A549 treated with AZD2906 at 1 μM for 4 hours (cell line): ENCODE measurements at places on chromosomes 5 and 9. TPM values are rescaled to one million over a fixed set of nuclear protein-coding genes. Genes with fewer than 3 reads are reported as not detected.

CEL gene
- 0.39 to 0.93 TPM (median 0.71 TPM) in 5 replicates for total RNA-seq

PPIC gene
- total RNA-seq, result 16.5 to 18.7 TPM (median 18.3 TPM) in 5 replicates

SLC23A1 gene
- 1.1 to 1.7 TPM (median 1.3 TPM) in 5 replicates for total RNA-seq

TLX3 gene
- not detected in 5 replicates for total RNA-seq

CD14 gene
- total RNA-seq, result 3.2 to 4.2 TPM (median 4.0 TPM) in 5 replicates

C1QTNF3 gene
- total RNA-seq, result 0.11 to 0.20 TPM (median 0.18 TPM) in 5 replicates

PCDHA9 gene
- 0.01 TPM in 2 of 5 replicates, not detected in the others for total RNA-seq

LCNL1 gene
- 0.07 to 0.24 TPM (median 0.18 TPM) in 5 replicates for total RNA-seq

LIFR gene
- total RNA-seq, result 6.7 to 10.9 TPM (median 8.3 TPM) in 5 replicates

ZNF608 gene
- total RNA-seq, result 0.81 to 1.4 TPM (median 0.88 TPM) in 5 replicates

C9orf50 gene
- total RNA-seq, result 0.08 to 0.16 TPM in 2 of 5 replicates, not detected in the others

ACTBL2 gene
- 0.06 to 0.07 TPM in 2 of 5 replicates, not detected in the others for total RNA-seq

TMEM232 gene
- 0.10 to 0.34 TPM (median 0.27 TPM) in 4 of 5 replicates, not detected in the other for total RNA-seq

FRRS1L gene
- total RNA-seq, result 0.15 to 0.27 TPM (median 0.27 TPM) in 5 replicates

WNT8A gene
- total RNA-seq, result not detected in 5 replicates

ZNF354C gene
- total RNA-seq, result 0.45 to 0.81 TPM (median 0.78 TPM) in 5 replicates

NPR3 gene
- 14.3 to 19.0 TPM (median 14.8 TPM) in 5 replicates for total RNA-seq

ZCCHC9 gene
- 26.7 to 31.5 TPM (median 28.2 TPM) in 5 replicates for total RNA-seq

PCDHGA3 gene
- 0.02 to 0.03 TPM in 2 of 5 replicates, not detected in the others for total RNA-seq

INSL4 gene
- 14.4 to 17.2 TPM (median 16.2 TPM) in 5 replicates for total RNA-seq

DROSHA gene
- total RNA-seq, result 36.9 to 40.8 TPM (median 37.9 TPM) in 5 replicates

PCDHGA5 gene
- 0.13 to 0.17 TPM (median 0.16 TPM) in 5 replicates for total RNA-seq

TLE1 gene
- 80.1 to 87.7 TPM (median 86.7 TPM) in 5 replicates for total RNA-seq

SHOC1 gene
- not detected in 5 replicates for total RNA-seq

GPR21 gene
- total RNA-seq, result not detected in 5 replicates

NAIP gene
- total RNA-seq, result 0.32 to 0.46 TPM (median 0.40 TPM) in 5 replicates

ZBED3 gene
- total RNA-seq, result 3.9 to 5.3 TPM (median 4.2 TPM) in 5 replicates

ORM1 gene
- not detected in 5 replicates for total RNA-seq

TSLP gene
- not detected in 5 replicates for total RNA-seq

LRRC26 gene
- total RNA-seq, result 0.39 to 1.9 TPM (median 1.2 TPM) in 5 replicates

CLIC3 gene
- 3.2 to 7.2 TPM (median 5.6 TPM) in 5 replicates for total RNA-seq

ZFP37 gene
- 1.4 to 2.4 TPM (median 1.7 TPM) in 5 replicates for total RNA-seq

TCF7 gene
- total RNA-seq, result 9.1 to 10.9 TPM (median 9.9 TPM) in 5 replicates

MEIKIN gene
- total RNA-seq, result not detected in 5 replicates

STXBP1 gene
- 15.7 to 18.8 TPM (median 17.3 TPM) in 5 replicates for total RNA-seq

IFNA13 gene
- not detected in 5 replicates for total RNA-seq

SPATA31D4 gene
- not detected in 5 replicates for total RNA-seq

PCDHGB3 gene
- total RNA-seq, result 0.11 to 0.23 TPM (median 0.14 TPM) in 5 replicates

HINT2 gene
- 69.1 to 112 TPM (median 101 TPM) in 5 replicates for total RNA-seq

PCDHGC3 gene
- 5.0 to 6.6 TPM (median 5.7 TPM) in 5 replicates for total RNA-seq

S100Z gene
- total RNA-seq, result not detected in 5 replicates

FOXI1 gene
- not detected in 5 replicates for total RNA-seq

ANKRD55 gene
- 0.06 TPM in 1 of 5 replicates, not detected in the others for total RNA-seq

NACC2 gene
- 28.9 to 38.1 TPM (median 35.5 TPM) in 5 replicates for total RNA-seq

LCP2 gene
- not detected in 5 replicates for total RNA-seq

ACOT12 gene
- 0.10 TPM in 1 of 5 replicates, not detected in the others for total RNA-seq

RLN1 gene
- total RNA-seq, result not detected in 5 replicates

XRCC4 gene
- 9.0 to 12.4 TPM (median 9.7 TPM) in 5 replicates for total RNA-seq

MZB1 gene
- 0.07 to 0.11 TPM (median 0.09 TPM) in 3 of 5 replicates, not detected in the others for total RNA-seq

RASA1 gene
- 17.3 to 23.4 TPM (median 22.0 TPM) in 5 replicates for total RNA-seq

FGF18 gene
- 2.2 to 4.0 TPM (median 3.2 TPM) in 5 replicates for total RNA-seq

C5orf58 gene
- total RNA-seq, result not detected in 5 replicates

ITGA2 gene
- 8.6 to 11.6 TPM (median 9.6 TPM) in 5 replicates for total RNA-seq

PAPPA gene
- total RNA-seq, result 23.2 to 30.4 TPM (median 29.1 TPM) in 5 replicates

LCN15 gene
- total RNA-seq, result 0.05 to 0.09 TPM (median 0.09 TPM) in 3 of 5 replicates, not detected in the others

NRG2 gene
- 1.8 to 2.5 TPM (median 2.1 TPM) in 5 replicates for total RNA-seq

QRFP gene
- total RNA-seq, result not detected in 5 replicates
